NCI-H2107 (cell line): ENCODE measurements at places on chromosomes 12 and 14.

DNA sequence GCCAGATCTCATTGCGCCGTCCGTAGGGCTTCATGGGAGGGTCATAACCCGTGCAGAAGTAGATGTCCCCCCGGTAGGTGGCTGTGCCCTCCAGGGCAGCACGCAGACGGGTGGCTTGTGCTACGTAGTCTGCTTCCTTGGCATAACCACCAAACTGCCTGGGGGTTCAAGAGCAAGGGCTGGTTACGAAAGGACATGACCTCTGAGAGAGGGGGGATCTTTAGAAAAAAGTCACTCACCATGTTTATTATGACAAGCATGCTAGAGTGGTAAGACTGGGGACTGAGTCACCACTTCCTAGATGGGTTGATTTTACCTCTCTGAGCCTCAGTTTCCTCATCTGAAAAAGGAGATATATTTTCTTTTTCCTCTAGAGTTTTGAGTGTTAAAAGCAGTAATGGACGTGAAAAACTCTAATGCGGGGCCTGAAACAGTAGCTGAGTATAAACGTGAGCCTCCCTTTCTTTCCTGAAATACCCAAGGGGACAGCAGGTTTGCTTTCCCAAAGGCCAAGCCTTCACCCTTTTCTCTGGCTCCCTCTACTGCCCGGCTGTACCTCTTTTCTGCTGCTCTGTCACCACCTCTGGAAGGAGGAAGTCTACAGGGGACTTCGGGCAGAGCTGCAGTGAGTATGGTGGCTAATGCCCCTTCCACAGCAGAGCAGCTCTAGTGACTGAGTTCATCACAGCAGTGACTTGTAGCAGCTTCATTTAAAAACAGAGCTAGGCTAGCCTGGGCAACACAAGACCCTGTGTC, 23.5 kb upstream of the GPRC5D start:
- DNase-seq = no peak

DNA sequence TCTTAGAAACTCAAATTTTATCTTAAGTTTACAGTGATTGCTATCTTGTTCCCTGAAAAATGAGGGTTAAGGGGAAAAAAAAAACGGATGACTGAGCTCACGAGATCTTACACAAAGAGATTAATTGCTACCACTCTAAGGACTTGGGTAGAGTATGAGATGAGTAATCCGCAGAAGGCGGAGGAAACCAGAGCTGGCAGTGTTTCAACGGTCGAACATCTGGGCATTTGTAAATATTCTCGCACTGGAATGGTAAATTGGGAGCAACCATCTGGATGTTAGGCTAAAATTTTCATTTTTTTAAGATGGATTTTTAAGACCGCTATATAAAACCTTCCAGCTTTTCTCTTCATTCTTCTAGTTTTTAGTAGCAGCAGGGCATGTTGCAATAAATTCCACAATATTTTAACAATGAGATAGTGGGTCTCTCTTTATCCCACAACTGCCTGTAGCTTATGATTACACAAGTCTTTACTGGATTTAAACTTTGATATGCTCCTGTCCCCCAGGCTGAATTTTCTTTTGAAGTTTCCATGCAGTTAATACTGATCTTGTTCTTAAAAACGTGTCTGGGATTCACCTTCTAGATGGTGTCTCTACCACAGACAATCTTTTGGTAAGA, 1324.1 kb downstream of the AACS start:
- DNase-seq = no peak

DNA sequence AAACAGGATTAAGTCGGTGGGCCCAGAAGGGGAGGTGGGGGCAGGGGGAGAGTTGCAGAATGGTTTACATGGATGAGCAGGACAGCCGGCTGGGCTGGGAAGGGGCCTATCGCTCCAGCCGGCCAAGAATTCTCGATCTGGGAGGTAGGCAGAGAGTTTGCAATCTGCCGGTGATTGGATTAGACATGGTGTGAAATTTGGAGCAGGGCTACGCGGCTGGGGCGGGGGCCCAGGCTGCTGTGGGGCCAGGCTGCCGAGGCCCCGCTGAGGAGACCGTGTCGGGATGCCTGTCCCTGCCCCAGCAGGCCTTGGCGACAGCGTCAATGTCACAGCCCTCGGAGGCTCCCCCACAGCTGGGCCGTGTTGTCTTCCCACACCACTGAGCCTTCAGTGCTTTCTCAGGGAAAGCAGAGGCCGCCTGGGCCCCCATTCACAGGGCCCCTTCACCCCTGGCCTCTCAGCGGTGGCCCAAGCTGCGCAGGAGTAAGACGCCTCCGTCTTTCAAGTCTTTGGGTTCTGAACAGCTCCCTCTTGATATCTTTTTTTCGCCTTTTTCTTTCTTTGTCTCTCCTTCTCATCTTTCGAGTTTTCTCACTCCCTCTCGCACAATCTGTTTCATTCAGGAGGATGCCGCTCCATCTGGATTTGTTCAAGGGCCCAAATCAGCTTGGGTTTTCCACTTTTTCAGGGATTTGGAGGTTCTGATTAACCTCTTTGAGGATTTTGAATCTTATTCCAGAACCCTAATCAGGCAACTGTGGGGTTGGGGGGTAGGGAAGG, 117.5 kb upstream of the PARP11 start:
- no peak for DNase-seq

DNA sequence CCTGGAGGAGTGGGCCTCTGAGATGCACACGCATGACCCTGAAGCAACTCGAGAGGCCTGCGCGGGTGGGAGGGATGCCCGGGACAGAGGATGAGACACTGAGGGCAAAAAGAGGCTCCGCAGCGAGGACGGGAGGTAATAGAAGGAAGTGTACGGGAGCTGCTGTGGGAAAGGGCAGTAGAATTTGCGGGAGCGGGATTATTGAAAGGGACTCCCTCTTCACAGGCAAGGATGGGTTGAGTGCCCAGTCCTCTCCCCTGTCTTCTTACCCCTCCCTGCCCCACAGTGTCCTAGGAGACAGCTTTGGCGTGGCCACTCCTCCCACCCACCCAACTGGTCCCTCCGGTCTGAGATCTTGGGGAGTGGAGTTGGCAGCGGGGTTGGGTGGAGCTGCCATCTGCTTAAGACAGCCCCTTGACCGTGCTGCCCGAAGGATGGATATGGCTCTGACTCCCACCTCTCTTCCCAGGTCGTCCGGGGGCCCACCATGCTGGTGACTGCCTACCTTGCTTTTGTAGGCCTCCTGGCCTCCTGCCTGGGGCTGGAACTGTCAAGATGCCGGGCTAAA, 15.7 kb upstream of the ESPL1 start:
- no peak for DNase-seq

DNA sequence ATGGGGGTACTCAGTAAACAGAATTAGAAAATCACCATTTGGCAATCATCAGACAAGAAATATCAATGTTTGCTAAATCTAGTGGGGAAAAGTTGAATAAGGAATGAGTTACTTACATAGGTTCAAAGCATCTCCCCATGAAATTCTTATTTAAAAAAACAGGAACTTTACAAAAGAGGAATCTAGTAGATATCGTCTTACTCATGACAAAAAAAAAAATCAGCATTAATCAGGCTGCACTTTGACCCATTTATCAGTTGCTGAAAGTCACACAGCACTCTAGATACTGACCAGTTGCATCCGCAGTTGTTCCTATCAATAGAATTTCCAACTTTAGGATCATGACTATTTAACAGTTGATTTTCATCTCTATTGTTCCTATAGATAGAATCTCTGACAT, 5.8 kb upstream of the DICER1 start:
- DNase-seq = no peak

DNA sequence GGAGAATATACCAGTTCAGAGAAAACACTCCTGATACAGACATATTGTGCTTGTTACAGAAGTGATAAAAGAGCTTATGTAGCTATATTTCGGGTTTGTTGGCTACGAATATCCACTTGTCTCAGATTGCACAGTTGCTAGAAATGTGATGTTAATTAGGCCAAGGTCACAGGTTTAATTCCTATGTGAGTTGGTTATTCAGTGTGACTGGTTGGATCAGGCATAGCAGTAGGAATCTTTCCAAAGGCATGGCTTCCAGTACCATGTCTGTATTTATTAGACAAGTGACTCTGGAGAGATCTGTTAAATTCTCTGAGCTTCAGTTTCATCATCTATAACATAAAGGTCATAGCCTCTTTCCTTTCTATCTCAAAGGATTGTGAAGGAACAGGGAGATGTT, 152.7 kb upstream of the KITLG start:
- no peak for DNase-seq

DNA sequence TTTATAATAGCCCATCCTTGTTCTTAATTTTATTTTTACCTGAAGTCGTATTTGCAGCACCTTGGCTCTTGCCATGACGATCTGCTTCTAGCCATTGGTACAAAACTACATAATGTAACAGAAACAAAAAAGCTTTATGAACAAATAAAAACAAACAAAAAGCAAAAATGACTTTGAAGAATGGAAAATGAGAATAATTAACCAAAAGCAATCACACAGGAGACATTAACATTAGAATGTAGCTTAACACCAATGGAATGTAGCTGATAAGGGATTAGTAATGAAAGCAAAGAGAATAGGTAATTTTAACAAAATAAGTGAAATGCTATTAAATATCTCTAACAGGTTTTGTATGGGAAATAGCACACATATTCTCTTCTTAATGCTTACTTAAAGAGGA, 91.4 kb downstream of the DENND5B start:
- DNase-seq = no peak

DNA sequence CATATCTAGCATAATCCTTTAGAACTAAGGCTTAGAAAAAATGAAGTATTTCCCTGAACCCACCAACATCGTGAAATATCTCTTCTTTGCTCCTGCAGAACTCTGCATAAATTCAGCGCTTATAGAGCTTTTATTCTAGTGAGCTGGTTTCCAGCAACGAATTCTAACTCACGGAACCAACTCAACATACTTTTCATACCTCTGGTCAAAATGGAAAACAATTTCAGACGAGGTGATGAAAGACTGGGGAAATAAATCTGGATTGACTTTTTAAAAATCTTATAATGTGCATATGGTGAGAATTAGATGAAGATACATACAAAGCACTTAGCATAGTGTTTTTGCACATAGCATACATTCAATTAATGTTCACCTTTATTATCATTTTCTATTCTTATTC, 62.6 kb upstream of the BBS10 start:
- DNase-seq = no peak

DNA sequence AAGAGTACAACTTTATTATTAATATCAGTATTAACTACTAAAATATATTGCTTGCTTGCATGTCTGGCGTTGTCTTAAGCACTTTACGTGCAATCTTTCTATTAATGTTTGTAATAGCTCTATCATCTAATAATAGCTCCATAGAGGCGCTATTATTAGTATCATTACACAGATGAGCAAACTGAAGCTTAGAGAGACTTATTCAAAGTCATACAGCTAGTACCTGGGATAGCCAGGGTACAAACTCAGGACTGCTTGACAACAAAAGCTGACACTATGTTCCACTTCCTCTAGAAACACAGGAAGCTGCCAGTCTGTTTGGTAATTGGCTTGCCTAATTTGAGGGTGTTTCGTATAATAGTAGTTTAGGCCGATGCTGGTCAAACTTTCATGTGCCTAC, 523.2 kb downstream of the RMST start:
- DNase-seq = no peak

DNA sequence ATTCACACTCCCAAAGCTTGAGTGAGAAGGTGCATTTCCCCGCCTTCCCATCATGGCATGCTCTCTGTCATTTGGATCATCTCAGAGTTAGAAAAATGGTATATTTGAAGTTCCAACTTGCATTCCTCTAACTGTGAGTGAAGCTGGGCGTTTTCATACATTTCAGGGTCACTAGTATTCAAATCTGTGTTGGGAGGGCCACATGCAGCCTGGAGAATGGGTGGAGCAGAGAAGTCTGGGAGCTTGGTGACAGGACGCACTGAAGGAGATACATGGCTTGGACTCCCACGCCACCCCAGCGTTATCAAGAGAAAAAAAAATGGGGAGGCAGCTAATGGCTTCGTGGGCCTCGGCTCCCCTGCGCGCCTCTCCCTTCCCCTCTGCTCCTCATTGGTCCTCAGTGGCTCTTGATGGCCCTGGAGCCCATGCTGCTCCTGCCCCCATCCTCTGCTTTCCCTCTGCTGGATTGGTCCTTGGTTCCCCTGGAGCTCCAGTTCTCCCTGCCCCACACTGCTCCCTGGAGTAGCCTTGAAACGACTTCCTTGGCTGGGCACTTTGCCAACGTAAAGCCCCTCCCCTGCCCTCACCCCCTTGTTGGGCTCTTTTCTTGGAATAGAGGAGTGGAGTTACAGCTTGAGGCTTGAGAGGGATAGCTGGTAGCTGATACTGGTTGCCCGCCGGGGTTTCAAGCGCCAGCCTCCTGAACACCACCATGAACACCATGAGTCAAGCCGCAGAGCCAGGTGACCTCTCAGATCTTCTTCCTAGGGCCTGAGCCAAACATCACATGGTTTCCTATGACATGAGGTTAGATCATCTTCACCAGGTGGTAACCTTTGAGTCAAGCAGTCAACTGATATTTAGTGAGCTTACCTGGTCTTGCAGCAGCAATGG, 139.6 kb downstream of the PRKCH start:
- DNase-seq = peak; percentile 30

- no peak for DNase-seq
Observed at GRCh38 chr14:35420036-35420811, 15.7 kb upstream of the NFKBIA start.

- DNase-seq = no peak
Observed at GRCh38 chr12:97276661-97277429, 185.8 kb upstream of the RMST start.

DNA sequence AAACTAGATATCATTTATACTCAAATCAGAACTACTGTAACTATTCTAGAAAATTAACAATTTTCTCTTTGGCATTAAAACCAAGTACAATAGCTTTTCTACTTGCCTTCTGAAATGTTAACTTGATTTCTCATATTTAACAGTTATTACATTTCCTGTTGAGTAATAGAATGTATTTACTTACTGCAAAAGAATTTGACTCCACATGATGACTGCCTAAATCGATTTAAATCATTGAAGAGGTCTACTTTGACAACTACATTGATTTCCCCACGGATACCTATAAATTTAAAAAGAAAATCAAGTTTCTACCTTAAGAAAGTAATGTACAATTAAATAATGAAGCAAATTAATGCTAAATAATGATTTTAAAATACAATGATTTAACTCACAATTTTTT, 18.9 kb downstream of the C2CD5 start:
- DNase-seq = no peak

GRCh38 chr12:110234755-110235154, 46.3 kb upstream of the ATP2A2 start:
- DNase-seq = no peak

DNA sequence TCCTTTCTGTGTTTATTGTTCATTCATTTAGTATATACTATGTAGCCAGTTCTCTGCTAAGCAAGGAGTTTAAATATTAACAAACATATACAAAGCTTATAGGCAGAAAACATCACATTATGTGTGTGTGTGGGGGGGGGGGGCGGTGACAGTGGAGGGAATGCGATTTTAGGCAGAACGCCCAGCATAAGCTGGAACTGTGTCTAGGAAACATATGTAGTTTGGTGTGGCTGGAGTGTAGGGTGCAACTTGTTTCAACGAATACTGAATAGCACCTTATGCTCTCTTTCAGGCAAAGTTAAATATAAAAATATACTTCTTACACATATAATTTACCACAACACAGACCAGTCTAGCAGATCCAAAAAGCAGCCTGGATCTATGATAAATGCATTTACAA, 980.6 kb downstream of the SLC6A15 start:
- no peak for DNase-seq

GRCh38 chr14:64817631-64818030, 62.1 kb downstream of the SPTB start:
- no peak for DNase-seq

GRCh38 chr12:120196363-120196762, 1.8 kb upstream of the GCN1 start:
- DNase-seq = no peak
